ENCODE measurements at places on chromosomes 16 and 17.

GRCh38 chr16:66534376-66534799, 15.5 kb downstream of the TK2 start:
- DNase-seq = no peak

DNA sequence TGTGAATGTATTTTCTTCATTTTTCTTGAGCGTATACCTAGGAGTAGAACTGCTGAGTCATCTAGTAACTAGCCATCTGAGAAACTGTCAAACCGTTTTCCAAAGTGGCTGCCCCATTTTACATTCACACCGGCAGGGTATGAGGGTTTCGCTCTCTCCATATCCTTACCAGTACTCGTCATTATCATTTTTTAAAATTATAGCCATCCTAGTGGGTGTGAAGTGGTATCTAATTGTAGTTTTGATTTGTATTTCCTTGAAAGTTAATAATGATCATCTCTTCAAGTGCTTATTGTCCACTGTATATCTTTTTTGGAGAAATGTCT, 6.0 kb downstream of the RNF157 start:
- no peak for DNase-seq

- DNase-seq = no peak
Observed at GRCh38 chr17:6108382-6108781, 38.2 kb downstream of the WSCD1 start.

DNA sequence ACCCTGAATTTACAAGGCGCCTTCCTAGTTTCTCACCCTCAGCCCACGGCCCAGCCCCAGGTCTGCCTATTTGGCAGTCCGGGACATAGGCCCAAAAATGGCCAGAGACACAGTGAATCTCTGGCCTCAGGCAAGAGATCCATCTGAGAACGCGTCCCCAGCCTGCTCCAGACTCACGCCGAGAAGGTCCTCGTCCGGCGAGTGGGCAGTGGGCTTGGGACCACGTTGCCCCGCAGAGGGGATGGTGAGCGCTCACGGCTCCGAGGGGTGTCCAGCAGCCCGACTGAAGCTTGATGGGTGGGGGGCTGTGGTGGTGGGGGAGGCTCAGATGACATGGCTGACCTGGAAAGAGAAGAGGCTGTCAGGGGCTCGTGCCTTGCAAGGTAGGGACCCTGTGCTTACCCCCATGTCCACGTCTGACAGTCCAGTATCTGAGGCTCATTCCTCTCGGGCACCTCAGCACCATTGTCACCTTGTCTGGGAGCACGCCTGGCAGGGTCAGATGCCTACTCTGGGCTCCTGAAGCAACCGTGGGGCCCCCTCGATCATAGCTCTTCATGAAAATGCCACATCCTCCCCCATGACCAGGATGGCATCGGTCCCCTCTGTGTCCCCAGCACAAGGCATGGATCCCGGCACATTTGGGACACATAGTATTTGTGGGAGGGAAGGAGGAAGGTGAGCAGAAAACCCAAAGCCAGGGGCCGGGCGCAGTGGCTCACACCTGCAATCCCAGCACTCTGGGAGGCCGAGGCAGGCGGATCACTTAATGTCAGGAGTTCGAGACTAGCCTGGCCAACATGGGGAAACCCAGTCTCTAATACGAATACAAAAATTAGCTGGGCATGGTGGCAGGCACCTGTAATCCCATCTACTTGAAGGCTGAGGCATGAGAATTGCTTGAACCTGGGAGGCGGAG, 9.6 kb downstream of the CARHSP1 start:
- no peak for DNase-seq

- DNase-seq = no peak
Observed at GRCh38 chr16:3797904-3798811, 80.8 kb upstream of the TRAP1 start.

- DNase-seq = no peak
Observed at GRCh38 chr17:2980211-2980903, 83.0 kb downstream of the OR1D5 start.

GRCh38 chr17:3848229-3848835, 2.3 kb upstream of the NCBP3 start:
- no peak for DNase-seq

Measured in Jurkat, Clone E6-1 (cell line).